ENCODE measurements at places on chromosomes 6 and 20.

DNA sequence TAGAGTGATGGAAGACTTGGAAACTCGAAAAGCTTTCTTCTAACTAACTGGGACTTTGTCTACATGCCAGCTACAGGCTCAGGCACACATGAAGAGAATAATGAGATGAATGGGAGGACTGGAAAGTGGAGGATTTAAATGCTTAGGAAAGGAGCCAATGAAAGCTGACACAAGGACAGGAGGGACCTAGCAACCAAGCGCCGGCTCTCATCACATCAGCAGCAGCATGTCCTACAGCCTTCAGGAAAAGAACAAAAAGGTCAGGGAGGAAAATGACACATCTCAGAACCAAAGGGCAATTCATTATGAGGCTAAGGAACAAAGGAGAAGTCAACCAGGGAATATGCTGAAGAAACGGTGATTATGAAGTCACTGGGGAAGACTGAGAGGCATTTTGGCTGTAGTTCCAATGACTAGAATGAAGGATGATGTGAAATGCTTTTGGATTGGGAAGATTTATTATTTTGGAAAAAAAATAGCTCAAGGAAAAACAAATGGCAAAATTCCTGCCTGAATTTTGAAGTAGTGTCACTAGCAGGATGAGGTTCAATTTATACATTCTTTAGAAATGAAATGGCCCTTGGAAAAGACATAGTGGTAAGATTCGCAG lies 5.7 kb downstream of the BACH2 start:
- no peak for DNase-seq

DNA sequence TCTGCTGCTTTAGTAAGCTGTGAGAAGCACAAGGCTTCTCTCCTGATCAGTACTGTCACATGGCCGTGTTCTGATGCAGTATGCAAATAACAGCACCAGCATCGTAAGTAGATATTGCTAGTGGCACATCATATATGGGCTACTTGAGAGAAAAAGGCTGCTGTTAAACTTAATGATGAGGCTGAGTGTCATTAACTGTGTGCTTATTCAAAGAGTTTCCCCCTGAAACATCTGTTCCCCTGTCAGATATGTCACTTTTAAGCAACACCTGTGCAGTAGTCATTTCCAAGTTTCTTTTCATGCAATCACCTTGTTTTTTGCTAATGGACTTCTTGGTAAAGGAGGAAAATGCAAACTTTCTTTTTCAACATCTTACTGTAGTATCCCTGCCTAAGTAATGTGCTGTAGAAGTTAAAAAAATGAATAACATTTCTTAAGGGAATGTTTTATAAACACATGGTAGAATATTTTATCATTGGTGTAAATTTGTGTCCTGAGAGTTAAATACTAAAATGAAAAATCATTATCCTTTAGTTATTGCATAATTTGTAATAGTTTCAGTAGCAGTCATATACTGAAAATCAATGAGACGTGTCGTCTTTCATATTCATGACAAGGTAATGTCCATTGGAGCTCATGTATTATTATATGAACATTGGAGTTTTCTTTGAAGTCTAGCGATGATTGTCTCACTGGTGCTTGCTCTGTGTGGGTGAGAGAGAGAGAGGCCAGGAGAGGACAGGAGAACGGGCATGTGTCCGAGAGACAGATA lies 366.3 kb downstream of the CDKAL1 start:
- DNase-seq, result no peak

- DNase-seq, result no peak
Observed at GRCh38 chr20:20513720-20514119, 145.8 kb downstream of the INSM1 start.

DNA sequence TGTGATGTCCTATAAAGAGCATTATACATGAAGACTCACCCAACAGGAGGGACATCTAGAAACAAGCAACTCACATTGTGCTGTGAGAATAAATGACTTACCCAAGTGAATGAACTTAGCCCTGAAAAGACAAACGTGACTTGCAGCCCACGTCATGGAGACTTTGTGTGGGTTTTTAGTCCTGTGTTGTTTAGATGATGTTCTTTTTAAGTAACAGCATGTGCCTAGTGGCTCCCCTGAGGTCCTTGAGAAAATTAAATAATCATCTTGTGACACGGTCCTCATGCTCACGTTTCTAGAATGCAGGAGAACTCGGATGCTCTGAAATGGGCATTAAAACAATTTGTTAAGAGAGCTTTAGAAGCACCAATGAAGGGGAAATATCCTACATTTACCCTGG lies 165.1 kb downstream of the SASH1 start:
- DNase-seq, result no peak

GRCh38 chr6:150312395-150312794 lies 56.4 kb upstream of the IYD start:
- DNase-seq, result no peak

DNA sequence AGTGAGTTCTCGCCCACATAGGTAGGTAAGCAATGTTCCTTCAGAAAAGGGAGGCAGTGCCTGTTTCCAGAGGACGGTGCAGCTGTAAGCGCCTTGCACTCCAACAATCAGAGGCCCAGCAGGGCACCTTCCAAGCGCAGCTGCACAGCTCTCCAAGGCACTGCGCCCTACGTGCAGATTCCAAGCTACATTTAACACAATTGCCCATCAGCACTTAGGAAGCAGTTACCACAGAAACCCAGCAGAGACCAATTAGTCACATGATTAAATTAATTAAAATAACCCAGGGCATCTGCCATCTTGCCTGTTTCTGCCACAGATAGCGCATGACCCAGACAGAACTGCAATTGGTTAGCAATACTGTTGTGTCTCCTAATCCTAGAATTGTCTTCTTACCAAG lies 65.5 kb downstream of the SOBP start:
- no peak for DNase-seq

- DNase-seq, result no peak
Observed at GRCh38 chr6:12955956-12956355, 239.4 kb downstream of the PHACTR1 start.

Measured in germinal center (tissue), 1 donor.